ENCODE measurements at places on chromosomes 16 and 17. TPM values are rescaled to one million over a fixed set of nuclear protein-coding genes. Genes with fewer than 3 reads are reported as not detected.

DNA sequence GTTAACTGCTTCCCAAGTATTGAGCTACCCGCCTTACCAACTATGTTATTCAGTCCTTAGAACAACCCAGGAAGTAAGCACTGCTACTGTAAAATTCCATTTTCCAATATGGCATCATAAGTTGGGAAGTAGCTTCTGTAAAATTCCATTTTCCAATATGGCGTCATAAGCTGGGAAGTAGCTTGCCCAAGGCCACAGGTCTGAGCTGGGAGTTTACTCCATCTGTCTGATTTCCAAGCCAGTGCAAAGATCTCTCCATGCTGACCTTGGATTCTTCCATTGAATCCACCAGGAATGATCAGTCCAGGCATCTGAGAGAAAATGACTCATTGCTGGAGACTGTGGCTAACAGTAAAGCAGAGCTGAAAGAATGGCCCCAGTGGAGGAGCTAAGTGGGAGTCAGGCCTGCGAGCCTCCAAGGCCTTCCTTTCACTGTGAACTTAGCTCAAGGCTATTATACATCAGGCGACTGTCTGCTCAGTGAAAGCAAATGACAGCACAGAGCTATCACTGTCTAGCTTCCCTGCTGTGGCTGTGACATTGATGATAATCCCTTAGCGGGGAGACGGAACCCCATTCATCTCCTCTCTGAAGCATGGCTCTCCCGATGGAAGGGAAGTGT, 430.4 kb downstream of the HAPSTR1 start:
- no peak for DNase-seq

GRCh38 chr16:86882586-86883280, 304.4 kb downstream of the FOXL1 start:
- peak; percentile 56 for DNase-seq

DNA sequence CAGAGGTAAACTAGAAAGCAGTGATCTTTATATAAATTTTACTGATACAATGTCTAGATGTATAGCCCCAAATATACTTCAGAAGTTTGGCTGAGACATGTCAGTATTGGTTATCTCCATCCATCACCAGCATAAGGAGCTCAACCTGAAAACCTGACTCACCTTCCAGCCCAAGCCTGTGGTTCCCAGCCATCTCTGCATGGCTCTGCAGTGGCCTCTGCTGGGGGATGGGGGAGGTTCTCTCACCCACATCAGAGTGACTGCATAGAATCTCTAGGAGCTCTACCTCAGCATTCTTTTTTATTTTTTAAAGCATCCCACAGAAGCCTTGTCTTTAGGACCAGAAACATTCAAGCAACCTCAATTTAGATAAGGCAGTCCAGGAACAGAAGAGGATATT, 27.3 kb downstream of the USP7 start:
- no peak for DNase-seq

- DNase-seq: no peak
Measured at GRCh38 chr17:59863616-59864015, 29.1 kb downstream of the TUBD1 start.

- no peak for DNase-seq
Measured at GRCh38 chr17:3049705-3050295, 13.6 kb downstream of the OR1D5 start.

DNA sequence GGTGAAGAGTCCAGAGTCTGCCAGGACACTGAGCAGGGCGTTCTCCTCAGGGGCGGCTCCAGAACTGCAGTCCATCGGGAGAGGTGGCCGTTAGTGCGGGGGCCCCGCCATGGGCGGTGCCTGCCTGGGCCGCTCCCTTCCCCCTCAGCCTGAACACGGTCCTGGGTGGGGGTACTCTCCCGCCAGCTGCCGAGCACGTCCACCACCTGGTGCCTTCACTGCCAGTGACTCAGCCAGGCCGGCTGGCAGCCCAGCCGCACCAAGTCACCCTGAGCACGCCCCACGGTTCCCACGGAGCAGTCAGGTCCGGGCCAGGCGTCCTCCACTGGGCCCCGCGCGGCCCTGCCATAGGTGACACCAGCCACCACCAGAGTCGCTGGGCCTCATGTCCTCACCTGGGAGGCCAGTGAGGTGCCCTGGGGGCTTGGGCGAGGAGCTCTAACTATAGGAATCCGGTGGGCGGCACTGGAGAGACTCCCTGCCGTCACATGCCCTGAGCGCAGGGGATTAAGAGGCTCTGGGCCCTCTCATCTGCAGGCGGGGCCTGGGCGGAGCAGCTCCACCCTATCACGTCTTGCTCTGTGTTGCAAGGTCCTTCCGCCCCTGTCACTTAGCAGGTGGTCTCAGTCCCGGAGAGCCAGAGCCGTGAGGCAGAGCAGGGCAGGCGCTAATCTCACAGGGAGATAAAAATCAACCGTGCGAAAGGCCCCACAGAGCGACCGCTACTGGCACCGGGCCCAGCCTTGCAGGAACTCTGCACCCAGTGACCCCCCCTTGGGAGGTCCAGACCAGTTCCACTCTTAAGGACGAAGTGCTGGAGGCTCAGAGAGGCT, 14.3 kb downstream of the PIEZO1 start:
- no peak for DNase-seq

Gene WNT9B
- total RNA-seq: not detected

Gene CCL4
- total RNA-seq: not detected

Data from chondrocyte (in vitro differentiated cells).